ENCODE measurements at places on chromosomes 6 and 20.

DNA sequence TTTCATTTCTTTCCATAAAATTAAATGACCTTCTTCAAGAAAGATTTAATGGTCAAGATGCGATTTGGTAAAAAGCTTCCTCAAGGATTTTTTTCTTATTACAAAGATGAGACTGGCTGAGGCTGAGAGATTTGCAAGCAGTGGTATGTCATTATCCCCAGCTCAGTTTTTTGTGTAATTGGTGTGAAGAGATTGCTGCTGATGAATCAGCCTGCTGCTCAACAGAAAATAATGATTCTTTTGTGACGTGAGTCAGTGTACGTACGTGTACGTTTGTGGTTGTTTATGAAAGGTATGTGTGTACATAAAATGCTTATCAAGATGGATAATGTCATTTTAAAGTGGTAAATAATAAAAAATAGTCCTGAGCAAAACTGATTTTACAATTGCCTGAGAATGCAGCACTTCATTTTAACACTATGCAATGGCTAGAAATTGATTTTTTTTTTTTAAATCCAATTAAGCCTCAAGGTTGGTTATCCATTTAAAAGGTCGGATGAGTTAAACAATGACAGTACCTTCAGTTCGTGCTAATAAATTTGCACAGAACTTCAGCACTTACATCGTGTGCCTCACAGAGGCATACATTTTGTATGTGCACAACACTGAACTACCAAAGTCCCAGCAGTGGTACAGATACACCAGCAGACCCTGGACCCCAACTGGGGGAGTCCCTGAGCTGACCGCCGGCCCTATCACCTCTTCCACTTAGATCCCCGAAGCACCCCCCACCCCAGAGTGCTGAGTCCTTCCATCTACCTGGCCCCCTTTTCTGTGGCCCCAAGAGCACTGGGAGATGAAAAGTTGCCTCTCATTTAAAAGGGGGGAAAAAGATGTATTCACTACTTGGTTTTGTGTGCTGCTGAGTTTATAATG lies 9.7 kb upstream of the NPEPL1 start:
- DNase-seq = no peak

GRCh38 chr20:51497542-51498467 lies 44.7 kb downstream of the NFATC2 start:
- peak; percentile 38 for DNase-seq

DNA sequence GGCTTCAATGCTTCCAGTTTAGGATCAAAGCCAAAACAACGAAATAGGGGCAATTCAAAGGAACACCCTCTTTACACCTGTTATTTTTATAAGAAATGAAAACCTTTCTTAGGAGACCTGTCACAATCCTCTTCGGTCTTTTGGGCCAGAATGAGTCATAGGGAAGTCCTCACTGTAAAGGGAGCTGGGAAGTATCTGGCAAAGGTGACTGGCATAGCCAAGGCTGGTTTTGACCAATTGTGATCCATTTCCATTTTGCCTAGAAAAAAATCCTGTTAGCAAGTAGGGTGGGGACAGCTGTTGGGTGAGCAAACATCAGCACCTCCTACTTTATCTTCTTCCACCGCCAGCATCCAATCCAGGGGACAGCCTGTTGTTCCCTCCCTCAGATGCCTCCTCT lies 343.2 kb upstream of the SULF2 start:
- no peak for DNase-seq

GRCh38 chr6:155373276-155373675 lies 59.0 kb upstream of the TFB1M start:
- no peak for DNase-seq

GRCh38 chr6:51167468-51167867 lies 348.8 kb downstream of the TFAP2B start:
- DNase-seq = no peak

- DNase-seq = no peak
Measured at GRCh38 chr6:91083211-91083610, 496.3 kb upstream of the MAP3K7 start.

DNA sequence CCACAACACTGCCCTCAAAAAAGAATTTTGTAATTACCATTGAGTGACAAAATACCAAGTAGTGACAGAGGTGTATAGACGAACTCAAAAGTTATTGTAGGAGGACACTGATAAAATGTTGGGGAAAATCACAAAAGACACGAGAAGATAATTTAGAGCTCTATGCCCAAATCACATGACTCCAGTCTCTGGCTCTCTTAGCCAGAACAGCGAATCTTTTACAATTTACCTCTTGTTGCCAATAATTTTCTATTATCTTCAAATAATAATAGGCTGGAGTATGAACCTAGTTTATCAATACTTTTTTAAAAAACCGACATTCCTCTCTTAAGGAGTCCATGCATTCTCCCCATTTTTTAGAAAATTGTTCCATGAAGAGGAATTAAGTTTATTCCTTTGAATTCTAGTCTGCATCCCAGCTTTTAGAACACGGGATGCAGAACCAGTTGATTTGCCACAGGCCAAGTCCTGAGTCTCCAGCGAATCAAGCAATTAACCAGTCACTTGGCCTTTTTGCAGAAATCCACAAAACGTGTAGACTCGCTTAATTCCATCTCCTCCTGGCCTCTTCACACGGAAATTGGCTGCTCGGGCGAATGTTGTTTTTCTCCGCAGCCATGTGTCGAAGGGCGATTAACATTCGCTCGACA lies 507 bp upstream of the RIPPLY2 start:
- DNase-seq = no peak

DNA sequence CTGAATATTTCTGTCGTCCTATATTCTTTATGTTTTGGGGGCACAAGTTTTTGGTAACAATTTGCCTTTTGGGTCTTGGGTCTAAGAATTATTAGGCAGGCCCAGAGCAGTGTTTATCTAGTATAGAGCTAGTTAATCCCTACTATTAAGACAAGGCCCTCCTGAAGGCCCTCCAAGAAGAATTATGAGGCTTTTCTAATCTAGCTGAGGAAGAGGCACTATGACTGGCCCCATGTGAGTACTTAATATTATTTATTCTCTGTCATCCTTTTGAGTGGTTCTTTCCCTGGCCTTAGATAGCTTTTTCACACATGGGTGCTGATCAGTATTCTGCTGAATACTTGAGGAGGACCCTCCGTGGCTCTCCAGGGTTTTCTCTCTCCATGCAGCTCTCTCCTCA lies 25.1 kb downstream of the CHMP4B start:
- no peak for DNase-seq

DNA sequence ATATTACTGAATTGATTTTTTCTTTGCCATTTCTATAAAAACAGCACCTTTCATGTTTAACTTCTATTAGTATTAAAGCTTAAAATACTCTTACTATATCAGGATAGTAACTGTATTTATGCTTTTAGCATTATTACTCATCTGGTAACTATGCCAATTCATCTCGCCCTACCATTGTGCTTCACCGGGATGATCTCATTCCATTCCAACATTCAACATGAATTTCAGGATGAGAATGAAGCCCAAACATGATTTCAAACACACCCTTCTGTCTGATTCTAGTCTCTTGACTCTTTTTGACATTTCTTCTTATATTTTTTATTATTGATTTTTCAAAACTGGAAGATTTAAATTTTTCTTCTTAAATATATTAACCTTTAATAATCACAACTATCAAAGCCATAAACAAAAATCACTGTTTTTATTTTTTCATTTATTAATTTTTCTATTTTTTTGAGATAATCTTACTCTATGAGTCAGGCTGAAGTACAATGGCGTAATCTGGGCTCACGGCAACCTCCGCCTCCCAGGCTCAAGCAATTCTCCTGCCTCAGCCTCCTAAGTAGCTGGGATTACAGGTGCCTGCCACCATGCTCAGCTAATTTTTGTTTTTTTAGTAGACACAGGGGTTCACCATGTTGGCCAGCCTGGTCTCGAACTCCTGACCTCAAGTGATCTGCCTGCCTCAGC lies 46.7 kb downstream of the GJA1 start:
- DNase-seq = no peak

DNA sequence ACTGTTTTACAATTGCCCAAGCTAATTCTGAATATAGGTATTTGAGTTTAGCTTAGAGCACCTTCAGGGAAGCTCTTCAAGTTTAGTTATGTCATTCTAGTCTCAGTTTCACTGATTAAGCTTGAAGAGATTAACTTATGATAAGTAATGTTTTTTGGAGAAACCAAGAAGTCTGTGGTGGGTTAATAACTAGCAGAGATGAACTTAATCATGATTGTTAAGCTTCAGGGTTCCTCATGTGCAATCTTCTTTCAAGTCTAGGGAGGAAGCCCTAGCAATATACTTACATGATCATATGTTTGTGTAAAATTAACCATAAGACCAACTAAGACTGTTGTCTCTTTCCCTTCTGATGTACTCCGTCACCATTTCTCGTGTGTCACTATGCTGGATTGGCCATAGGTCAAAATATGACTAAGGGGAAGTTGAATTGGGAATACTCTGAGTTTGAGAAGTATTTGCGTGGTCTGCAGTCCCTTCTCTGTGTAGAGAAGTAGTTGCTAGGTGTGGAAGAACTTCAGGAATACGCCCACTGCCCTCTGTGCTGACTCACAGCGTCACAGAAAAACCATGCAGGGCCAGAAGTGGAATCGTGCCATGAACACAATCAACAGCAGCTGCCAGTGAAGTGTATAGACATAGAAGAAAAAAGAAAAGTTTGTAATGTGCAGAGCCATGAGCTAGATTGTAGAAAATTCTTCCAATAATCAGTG lies 88.3 kb downstream of the SH3BGRL2 start:
- DNase-seq = no peak

DNA sequence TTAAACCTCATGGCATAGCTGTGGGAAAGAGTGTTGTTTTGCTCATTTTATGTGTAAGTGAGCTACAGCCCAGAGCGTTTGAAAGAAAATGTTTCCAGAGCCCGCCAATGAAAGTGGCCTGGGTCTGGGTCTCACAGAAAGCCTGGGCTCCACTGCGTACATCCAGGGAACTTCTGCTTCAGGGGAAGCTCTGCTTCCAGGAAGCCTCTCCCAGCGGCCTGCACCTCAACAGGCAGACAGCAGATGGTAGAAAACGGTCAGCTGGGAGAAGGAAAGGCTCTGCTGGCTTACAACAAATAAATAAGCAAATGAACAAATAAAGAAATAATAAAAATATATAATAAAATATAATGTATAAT lies 270.5 kb upstream of the SUPT3H start:
- DNase-seq = no peak

GRCh38 chr6:34241351-34242215 lies 4.9 kb downstream of the HMGA1 start:
- DNase-seq = no peak

GRCh38 chr6:145878591-145879295 lies 64.1 kb upstream of the FBXO30 start:
- DNase-seq = no peak

DNA sequence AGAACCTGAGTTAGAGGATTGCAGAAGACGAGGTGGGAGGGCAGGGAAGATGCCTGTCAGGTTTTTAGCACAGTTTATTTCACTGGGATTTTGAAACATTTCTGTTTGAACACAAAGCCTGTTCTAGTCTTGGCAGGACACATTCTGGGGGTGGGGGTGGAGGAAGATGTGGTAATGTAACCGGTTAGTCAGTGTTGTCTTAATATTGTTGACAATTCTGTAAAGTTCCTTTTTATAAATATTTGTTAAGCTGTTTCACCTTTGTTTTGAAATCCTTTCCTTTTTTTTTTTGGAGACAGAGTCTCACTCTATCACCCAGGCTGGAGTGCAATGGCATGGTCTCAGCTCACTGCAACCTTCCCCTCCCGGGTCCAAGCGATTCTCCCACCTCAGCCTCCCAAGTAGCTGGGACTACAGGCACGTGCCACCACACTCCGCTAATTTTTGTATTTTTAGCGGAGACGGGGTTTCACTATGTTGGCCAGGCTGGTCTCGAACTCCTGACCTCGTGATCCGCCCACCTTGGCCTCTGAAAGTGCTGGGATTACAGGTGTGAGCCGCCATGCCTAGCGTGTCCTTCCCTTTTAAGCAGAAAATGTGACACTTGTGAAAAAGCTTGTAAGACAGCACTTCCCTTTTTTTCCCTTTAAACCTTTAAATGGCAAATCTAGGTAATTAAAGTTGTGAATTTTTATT lies 20.2 kb downstream of the SLC9A8 start:
- DNase-seq = no peak

GRCh38 chr6:158605266-158605878 lies 39.2 kb downstream of the DYNLT1 start:
- DNase-seq = peak; percentile 34

DNA sequence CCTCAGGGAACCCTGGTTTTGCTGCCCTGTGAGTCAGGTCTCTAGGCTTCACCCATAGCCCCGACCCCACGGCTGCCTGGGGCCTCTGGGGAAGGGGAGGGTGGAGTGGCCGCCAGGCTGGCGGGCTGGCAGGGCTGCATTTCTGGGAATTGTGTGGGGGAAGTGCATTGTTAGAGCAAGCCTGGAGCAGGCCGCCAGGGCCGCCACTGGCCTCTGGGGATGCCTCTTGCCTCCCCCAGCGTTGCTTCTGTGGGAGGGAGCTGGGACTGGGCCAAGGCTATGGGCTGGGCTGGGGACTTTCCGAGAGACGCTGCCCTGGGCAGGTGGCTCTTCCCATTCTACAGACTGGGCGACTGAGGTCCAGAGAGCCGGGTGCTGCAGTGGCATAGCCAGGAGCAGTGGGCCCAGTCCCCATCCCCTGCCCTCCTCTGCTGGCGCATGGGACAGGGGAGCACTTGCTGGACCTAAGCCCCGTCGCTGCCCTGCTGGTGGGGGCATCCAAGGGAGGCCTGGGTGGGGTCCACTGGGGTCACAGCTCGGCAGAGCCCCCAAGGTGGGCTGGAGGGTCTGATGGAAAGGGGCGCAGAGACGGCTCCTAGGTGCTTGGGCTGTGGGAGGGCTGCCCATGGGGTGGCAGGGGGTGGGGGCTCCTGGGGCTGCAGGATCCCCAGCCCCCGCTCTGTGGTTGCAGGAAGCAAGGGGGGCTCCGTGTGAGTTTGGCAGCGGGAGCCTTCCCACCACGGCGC lies 6.6 kb upstream of the SOX18 start:
- no peak for DNase-seq

Data from T-helper 9 cell (primary cell).